ENCODE measurements at places on chromosomes 7 and 10.

- no peak for DNase-seq
These were observed 79.7 kb upstream of the KCNIP2 start for GRCh38 chr10:101923256-101923655.

GRCh38 chr10:4834898-4835405 lies 8.9 kb downstream of the AKR1E2 start:
- DNase-seq, result no peak

- no peak for DNase-seq
These were observed 90.0 kb downstream of the CCDC71L start for GRCh38 chr7:106570948-106571418.

- DNase-seq, result no peak
These were observed 103.1 kb upstream of the PARD3 start for GRCh38 chr10:34918060-34918775.

GRCh38 chr10:94902570-94902969 lies 35.9 kb upstream of the CYP2C9 start:
- no peak for DNase-seq

GRCh38 chr10:58892031-58892531 lies 284.4 kb upstream of the PHYHIPL start:
- DNase-seq, result no peak

DNA sequence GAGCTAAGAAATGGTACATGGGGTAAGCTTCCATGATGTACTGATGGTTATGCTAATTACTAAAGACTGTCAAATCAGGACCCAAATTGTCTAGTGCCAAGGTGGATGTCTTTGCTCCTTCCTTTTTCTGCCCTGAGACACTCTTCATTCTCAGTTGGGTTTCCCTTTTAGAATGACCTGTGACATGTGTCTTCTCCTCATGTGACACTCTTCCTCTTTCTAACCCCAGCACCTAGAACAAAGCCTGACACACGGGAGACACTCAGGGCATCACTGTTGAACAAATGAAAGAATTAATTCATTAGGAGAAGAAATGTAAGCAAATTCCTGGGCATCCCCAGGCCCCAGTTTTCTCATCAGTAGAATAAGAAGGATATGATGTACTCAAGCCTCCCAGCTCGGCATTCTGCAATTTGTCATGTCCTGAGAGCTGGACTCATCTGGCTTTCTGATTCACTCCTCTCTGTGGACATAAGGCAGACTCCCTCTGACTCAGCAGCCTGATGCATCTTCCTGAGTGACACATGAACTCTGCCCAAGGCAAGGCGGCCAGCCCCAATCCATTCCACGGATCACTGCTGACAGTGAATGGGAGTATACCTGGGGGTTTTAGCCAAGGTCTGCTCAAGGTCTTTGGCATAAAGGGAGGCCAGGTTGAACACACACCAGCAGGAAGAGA lies 473.8 kb downstream of the KCNMA1 start:
- no peak for DNase-seq

DNA sequence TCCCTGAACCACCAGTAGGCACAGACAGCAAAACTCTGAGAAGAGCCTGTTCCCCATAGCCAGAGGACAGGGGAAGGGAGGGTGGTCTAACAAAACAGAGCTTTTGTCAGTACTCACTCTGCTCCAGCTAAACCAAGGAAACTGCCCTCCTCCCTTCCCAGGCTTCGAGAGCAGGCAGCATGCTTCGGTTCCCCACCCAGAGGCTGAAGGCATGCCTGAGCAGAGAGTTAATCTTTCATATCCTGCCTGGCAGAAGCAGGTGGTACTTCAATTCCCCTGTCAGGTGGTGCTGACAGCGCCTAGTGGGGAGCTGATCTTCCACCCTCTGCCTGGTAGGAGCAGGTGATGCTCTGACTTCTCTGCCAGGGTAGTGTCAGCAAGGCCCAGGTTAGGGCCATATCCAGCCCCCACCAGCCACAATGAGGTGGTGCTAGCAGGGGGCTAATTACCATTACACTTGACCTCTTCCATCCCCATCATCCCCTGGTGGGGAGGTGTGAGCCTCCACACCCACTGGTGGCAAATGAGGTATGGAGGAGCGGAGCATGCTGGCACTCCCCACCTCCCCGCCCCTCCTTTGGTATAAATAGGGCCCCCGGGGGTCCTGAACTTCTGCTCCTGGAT lies 35.1 kb downstream of the SDK1 start:
- no peak for DNase-seq

GRCh38 chr10:109588259-109588658 lies 335.1 kb downstream of the XPNPEP1 start:
- no peak for DNase-seq

DNA sequence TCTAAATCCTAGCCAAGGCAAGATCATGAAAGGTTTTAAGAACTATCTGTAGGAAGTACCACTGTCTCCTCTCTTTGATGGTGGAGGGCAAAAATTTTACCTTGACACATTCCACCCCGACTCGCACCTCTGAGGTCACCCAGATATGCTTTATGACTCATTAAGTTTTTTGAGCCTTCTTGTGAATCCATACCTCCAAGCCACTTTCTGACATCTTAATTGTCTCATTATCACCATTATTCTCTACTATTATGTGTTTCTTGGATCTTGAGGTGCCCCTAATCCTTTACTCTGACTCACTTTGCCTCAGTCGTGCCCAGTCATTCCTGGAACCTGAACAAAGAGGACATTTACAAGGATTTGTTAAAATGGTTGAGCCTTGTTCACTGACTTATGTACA lies 146.6 kb downstream of the RAPGEF5 start:
- no peak for DNase-seq

DNA sequence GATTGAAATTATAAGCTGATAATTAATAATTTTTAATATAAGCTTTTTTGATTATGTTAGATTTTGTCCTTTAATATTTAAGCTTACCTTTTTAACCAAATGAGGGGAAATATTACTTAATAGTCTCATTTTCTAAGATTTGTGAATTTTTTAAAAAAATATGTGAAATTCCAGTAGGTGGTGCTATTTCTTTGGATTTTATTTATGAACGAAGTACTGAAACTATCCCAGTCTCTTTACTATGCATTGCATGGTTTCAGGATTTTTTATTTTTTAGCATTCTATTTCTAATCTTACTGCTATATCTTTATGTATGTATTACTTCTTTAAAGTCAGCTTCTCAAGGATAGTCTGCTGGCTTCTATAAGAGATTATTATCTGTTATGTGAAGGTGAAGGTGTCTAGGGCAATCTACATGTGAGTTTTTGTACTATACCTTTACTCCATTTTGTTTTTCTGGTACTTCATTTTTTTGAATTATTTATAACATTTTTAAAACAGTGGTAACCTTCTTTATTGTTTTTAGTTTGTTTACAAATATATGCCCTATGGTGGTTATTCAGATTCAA lies 78.3 kb downstream of the ATRNL1 start:
- DNase-seq, result no peak

DNA sequence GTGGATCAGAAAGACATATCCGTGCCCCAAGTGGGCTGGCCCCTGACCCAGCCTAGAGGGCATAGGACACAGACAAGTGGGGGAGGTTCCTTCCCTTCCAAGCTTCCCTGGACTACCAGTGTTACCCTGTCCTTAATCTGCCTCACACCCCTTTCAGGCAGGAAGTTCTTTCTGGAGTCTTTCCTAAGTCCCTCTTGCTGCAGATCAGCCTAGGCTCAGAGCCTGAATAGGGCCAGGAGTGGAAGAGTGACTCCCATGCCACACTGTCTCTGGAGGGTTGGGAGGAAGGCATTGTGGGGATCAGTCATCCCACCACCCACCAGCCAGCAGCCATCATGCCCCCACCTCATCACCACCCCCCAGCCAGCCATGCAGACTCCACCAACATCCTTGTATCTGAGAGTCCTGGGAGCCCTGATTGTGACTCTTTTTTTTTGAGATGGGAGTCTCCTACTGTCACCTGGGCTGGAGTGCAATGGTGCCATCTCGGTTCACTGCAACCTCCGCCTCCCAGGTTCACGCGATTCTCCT lies 22.6 kb downstream of the POLL start:
- DNase-seq, result no peak

GRCh38 chr10:132978542-132978941 lies 36.2 kb upstream of the CFAP46 start:
- no peak for DNase-seq

GRCh38 chr7:107332488-107333269 lies 137.2 kb upstream of the GPR22 start:
- DNase-seq, result no peak

DNA sequence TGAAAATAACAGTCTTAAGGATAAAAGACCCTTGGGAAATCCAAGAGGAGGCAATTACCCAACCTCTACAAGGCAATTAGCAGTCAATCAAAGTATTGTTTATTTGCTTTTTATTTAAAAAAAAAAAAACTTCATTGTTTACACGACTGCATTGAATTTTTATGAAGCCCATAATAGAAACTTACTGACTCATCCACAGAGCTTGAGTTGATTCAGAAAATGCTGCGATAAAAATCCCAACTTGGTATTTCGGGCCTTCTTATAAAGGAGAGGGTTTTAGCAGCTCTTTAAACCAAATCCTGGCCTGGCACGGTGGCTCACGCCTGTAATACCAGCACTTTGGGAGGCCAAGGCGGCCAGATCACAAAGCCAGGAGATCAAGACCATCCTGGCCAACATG lies 69.2 kb upstream of the PALS2 start:
- no peak for DNase-seq

- no peak for DNase-seq
These were observed 843 bp upstream of the PLPP4 start for GRCh38 chr10:120456143-120456625.

Data from activated CD4-positive, CD25-positive, alpha-beta regulatory T cell (primary cell).